NB4 (cell line): ENCODE measurements at places on chromosomes 16 and 17.

GRCh38 chr17:79031996-79032875 lies 8.3 kb downstream of the C1QTNF1 start:
- DNase-seq: no peak

GRCh38 chr17:45247429-45248131 lies 14.3 kb downstream of the SPATA32 start:
- peak; percentile 97 for DNase-seq

GRCh38 chr17:44932096-44932786 lies 15.3 kb downstream of the KIF18B start:
- DNase-seq: no peak

GRCh38 chr16:243348-243747 lies 8.7 kb downstream of the FAM234A start:
- DNase-seq: no peak
